ENCODE measurements at places on chromosomes 7 and 10.

- DNase-seq: no peak
Measured at GRCh38 chr10:84590327-84591193, 262.2 kb downstream of the CCSER2 start.

DNA sequence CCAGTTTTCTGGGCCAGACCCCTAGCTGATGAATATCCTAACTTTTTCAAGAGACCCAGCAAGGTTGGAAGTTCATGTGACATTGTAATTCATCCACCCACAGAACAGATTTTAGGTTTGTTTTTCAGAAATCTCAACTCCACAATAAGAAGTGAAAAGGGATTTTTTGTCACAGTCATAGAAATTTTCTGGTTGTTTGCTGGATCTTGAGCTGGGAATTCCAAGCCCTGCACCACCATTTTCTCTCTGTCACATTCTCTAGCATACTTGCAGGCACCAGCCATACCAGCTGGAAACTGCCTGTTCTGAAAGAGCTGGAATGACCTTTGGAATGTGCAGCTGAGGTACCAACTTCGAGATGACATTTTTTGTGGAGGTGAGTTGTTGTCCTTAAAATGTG, 8.5 kb downstream of the TAS2R60 start:
- DNase-seq: no peak

DNA sequence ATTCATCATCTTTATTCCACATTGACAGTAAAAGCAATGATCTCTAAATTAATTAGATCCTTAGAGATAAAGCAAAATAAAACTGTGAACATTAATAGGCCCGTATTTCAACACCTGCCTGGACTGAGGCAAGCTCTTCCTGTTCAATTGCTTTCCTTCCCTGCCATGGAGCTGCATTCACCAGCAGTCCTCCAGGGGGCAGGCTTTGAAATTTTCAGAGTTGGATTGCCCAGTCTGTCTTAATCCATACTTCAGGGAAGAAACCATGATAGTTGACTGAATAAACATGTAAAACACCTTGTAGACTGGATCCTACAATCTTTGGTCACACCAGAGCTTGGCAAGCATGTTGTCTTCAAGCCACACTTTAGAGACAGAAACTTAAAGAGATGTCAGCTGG, 936.6 kb downstream of the NRG3 start:
- no peak for DNase-seq

- no peak for DNase-seq
Measured at GRCh38 chr7:152856351-152856750, 96.8 kb downstream of the ACTR3B start.

DNA sequence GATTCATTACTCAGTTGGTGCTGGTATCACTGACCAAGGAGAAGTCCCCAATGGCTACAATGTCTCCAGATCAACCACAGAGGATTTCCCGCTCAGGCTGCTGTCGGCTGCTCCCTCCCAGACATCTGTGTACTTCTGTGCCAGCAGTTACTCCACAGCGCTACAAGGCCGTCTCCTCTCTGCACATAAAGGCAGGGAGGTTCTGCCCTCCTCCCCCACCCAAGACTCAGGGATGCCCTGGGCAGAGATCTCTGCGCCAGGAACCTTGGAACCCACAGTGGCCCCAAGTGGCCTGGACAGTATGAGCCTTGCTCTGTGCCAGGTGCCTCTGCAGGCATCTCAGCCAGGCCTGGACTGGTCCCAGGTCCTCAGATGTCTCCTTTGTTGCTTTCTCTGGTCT, 193.4 kb upstream of the PRSS58 start:
- no peak for DNase-seq

- no peak for DNase-seq
Measured at GRCh38 chr10:59672150-59672875, 37.3 kb downstream of the SLC16A9 start.

GRCh38 chr7:3055626-3056025, 12.0 kb upstream of the CARD11 start:
- no peak for DNase-seq

- DNase-seq: no peak
Measured at GRCh38 chr10:118914629-118915028, 114.9 kb upstream of the NANOS1 start.

DNA sequence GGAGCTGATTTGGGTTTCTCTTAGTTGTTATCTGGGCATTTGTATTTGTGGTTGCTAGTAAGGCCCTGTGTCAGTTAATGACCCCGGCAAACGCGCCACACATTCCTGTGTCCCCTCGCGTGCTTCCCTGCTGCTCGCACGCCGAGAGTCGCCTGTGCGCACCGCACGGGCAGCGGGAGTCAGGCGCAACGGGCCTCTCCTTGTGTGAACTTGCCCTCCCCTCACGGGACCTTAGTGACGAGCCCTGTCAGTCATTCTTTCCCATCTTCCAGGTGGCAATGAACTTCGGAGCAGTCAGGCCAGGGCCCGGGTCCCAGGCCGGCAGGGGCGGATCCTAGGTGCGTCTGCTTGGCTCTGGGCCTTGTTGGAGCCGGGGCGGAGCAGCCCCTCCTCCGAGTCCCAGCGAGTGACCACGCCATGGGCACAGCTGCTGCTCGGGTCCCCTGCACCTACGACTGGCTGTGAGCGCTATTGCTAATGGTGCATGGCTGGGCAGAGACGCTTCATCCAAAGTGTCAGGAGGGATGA, 12.4 kb upstream of the PRKAR1B start:
- no peak for DNase-seq

DNA sequence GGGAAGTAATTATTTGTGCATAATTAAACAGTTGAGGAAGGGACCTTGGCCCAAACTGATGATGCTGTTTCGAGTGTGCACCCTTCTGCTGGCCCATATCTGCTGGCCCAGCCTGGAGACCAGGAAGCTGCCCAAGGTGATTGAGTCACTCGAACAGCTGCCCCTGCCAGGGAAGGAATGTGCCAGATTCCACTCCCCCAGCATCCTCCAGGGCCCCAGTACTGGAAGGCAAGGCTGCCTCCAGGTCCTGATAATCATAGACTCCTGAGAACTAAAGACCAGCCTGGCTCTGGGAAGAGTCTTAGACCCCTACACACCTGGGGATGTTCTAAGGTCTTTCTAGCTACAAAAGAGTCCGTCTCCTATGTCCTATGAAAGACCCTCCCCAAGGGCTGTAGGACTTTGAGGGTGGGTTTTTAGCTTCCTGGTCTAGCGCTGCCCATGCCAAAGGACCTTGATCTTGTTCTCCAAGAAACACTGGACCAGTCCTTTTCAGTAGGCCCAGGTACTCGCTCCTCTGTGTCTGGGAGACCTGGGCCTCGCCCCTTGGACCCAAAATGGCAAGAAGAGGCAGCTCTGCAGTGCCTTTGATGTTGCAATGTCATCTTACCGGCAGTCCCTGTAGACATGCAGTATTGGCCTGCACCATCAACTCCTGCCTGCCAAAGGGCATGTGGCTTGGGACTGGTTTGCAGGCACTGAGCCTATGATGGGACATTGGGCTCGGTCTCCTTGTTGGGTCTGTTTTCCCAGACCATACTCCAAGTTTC, 103.2 kb upstream of the GPR26 start:
- DNase-seq: no peak

DNA sequence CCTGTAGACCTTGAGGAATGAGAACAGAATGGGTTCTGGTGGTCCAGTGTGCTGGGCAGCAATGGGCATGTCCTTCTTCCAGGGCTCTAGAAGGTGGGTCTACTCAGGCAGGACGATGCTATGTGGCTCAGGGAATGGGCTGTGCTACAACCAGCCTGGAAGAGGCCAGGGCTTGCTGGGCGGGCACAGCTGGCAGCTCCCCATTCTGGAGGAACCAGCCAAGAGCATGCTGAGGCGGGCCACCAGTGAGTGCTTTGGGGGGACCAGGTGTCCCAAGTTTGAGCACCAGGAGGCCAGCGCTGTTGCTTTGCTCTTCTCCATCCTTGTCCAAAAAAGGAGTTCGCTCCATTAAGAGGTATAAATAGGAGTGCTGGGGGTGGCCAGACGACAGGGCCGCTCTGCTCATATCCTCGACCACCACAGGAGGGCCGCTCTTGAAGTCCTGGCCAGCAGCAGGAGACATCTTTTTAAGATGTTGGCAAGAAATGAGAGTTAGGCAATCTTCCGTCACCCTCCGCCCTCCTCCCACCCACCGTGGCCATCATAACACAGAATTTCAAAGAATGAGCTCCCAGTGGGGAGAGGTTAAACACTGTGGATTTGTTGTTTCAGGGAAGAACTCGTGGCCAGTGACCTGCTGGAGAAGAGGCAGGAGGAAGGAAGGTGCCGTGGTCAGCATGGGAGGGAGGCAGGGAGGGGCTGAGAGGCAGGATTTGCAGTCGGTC, 141.3 kb downstream of the GRK5 start:
- DNase-seq: no peak

DNA sequence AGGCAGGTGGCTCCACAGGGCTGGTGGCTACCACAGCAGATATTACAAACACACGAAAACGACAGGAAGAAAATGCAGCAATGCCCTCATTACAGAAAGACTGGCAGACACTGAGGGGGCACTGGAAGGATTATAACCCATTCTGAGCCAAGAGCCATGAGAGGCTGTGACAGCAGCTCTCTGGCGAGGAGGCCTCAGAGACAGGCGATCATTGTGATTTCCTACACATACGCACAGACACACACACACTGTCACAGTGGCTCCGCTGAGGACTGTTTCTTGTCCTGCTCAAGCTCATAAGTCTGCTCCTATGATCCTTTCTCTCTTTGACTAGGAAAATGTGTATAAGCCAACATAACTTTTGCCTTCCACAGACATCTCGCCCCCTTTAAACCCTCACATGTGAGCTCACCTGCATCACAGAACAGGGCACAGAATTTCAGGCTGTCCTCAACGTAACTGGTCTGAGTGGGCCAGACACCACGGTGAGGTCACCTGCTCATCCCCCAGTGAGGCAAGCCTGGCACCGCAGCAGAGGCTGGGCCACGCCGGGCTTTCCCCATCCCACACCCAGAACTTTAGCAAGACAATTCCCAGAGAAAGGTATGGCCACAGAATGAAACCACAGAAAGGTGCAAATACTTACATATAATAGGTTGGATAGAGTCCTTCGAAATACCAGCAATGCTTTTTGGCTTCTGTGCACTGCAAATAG, 51.7 kb downstream of the VOPP1 start:
- peak; percentile 17 for DNase-seq

- DNase-seq: no peak
Measured at GRCh38 chr10:28627102-28627501, 50.2 kb upstream of the BAMBI start.

DNA sequence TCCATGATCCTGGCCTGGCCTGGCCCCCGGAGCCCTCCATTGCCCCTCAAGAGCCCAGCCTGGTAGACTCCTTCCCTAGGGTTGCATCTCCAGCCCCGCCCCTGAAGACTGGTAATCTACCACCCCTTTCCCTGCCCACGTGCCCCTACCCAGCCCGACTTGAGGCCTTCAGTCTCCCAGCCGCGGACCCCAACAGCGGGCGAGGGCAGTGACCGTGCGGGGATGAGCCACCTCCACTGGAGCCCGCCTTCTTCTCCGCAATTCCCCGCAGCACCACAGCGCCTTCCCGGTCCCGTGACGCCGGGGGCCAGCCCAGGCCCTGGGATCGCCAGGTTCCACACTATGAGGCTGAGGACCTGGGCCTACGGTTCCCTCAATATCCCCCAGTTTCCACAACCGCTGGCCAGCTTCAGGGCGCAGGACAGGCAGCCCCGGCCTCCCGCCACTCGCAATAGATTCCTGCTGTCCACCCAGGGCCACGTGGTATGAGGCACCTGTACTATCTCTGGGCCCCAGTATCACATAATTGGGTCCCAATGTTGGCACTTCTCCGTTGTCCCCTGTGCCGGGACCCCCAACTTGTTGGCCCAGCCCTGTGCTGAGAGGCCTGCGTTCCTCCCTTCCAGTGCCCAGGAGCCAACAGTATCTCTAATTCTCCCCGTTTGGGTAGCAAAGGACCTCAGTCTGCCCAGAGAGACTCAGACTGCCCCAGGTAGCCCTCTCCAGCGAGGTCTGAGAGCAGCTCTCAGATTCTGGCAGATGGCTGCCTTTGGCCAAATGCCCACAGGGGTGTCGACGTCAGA, 1.1 kb upstream of the GPRIN2 start:
- DNase-seq: no peak

DNA sequence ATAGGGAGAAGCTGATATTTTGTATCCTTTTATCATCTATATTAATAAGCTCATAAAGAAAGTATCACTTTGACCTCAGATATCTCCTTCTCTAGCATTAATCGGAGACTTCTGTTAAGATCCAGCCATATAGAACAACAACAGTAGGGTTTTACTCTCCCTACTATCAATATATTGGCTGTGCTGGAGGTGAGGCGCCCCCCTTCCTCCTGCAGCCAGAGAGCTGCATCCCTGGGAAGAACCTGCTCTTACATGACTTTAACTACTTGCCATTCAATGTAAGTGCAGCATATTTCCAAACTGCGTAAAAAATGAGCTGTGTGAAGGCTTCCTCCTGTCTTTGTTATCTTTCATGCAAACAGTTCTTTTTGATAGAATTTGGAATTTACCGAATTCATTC, 247.8 kb downstream of the SDK1 start:
- DNase-seq: no peak

GRCh38 chr10:123784646-123785045, 107.0 kb downstream of the CPXM2 start:
- no peak for DNase-seq

DNA sequence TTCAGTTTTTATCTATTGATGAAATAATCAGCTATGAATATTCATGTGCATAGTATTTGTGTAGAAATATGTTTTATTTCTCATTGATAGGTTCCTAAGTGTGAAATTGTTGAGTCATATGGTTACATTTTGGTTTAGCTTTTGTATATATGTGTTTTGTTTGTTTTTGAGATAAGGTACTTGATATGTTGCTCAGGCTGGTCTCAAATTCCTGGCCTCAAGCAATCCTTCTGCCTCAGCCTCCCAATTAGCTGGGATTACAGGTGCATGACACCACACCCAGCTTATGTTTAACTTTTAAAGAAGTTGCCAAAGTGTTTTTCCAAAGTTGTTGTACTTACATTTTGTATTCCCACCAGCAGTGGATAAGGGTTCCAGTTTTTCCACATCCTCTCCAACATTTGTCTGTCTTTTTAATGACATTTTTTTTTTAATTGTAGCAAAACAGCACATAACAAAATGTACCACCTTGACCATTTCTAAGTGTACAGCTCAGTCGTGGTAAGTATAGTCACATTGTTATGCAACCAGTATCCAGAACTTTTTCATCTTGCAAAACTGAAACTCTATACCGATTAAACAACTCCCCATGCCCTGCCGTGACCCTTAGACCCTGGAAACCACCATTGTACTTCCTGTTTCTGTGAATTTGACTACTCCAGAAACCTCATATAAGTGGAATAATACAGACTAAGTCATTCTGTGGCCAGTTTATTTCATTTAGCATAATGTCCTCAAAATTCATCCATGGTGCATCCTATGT, 12.6 kb upstream of the UBE2D1 start:
- no peak for DNase-seq

DNA sequence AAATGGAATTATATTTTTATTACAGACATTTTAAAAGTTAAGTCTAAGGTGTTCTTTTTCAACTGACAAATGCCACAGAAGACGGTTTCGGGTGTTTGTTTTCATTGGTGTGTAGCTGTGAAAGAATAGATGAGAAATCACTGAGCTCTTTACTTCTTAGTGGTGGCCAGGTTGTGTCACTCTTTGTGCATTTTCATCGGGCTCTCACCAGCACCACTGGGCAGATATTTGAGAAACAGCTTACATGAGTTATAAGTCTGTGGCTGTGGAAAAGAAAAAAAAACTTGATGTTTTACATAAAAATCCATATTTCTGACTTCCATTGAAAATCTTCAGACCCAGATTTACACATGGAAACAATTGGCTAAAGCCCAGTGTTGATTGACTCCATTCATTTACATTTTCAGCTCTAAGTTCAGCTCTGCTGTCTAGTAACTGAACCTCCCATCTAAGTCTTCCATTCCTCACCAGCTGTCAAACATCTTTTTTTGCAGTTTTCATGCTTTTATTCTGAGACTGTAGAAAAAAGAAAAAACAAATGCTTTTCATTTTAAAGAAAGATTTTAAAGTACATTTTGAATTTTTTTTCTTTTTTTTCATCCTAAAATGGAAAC, 22.3 kb downstream of the CABCOCO1 start:
- no peak for DNase-seq

All from midbrain (tissue), 1 donor.